Brain microvascular endothelial cell (primary cell): ENCODE measurements at places on chromosomes 5 and 9.

- no peak for DNase-seq
Measured at GRCh38 chr5:111308951-111309350, 84.8 kb downstream of the CAMK4 start.

- peak; percentile 84 for DNase-seq
Measured at GRCh38 chr9:77752554-77752953, 104.4 kb upstream of the GNA14 start.

GRCh38 chr5:61737301-61737963 lies 405.4 kb downstream of the ZSWIM6 start:
- no peak for DNase-seq

DNA sequence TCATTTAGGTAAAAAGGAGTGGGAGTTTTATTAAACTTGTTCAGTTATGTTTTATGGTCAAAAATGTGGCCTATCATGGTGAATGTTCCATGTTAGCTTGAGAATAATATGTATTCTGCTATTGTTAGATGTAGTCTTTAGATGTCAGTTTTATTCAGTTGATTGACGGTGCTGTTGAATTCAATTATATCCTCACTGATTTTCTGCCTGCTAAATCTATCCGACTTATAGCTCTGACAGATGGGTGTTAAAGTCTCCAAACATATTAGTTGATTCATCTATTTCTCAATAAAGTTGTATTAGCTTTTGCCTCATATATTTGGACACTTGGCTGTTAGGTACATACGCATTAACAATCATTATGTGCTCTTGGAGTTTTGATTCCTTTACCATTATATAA lies 49.0 kb upstream of the ALDH1A1 start:
- no peak for DNase-seq

GRCh38 chr9:133619791-133620190 lies 10.6 kb upstream of the FAM163B start:
- DNase-seq: no peak

DNA sequence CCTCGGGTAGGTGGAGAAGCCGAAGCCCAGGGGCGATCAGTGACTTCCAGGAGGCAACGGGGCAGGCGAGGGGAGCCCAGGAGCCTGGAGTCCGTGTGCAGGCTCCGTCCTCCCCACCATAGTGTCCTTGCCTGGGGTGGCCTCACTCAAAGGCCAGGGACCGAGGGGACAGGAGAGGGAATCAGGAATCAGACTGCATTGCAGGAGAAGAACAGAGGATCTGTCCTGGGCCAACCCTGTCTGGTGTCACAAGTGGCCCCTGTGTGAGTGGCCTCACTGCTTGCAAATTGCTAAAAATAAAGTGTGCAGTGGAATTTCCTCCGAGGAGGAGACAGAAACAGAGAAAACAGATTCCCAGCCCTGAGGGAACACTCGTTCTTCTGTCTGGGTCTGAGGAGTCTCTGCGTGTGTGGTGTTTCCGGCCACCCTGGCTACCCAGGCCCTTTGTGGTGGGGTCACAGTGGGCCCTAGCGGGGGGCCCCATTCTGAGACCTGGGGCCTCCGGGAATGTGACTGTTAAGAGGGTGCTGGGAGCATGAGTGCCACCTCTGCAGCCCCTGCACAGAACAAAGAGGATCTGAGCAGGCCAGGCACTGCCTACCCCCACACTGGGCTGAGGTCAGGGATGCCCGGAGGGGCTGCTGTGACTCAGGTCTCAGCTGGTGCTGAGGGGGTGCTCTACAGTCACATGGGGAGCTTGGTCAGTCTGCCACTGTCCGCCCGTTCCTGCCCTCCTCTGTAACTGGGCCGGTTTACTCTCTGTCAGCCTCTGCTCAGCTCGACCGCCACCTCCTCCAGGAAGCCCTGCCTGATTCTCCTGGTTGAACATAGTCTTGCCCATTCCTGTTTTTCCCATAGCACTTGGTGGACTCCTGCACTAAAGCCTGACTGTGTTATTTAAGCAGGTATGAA lies 7.4 kb downstream of the TRAF1 start:
- no peak for DNase-seq

GRCh38 chr5:116652196-116652729 lies 77.6 kb upstream of the SEMA6A start:
- DNase-seq: peak; percentile 80

DNA sequence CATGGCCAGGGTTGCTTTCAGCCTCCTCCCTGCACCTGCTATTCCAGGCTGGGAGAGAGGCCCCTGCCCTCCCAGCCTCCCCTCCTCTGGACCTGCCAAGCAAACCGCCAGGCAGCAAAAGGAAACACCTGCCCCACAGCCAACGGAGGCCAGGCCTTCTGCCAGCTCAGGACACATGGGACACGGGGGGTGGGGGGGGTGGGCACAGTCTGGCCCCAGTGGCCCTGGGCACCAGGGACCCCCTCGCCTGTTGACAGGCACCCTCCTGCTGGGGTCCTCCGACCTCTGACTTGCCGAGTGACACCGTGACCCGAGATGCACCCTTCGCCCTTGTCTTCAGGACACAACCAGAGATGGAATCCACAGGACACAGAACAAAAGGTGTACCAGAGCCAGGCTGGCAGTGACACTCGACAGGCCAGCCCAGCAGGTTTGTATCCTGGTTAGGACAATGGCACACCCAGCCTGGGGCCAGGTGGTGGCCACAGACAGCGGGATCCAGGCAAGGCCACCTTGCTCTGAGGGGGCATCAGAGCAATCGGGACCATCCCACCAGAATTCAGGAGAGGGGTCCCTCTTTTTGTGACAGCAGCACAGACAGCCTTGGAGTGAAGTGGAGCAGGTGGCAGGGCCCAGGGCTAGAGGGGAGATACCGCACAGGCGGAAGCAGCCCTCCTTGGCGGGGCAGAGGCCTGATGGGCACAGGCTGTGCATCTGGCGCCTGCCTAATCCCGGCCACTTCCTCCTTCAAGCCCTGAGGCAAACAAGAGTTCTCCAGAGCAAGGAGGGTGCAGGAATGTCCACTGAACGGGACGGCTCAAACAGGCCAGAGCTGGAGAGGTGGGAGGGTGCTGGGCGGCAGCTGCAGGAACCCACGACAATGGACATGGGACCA lies 1.3 kb upstream of the TMEM210 start:
- DNase-seq: no peak

- no peak for DNase-seq
Measured at GRCh38 chr5:151258816-151259215, 5.8 kb downstream of the GM2A start.

- DNase-seq: peak; percentile 60
Measured at GRCh38 chr9:134642385-134643181, 980 bp downstream of the COL5A1 start.

- DNase-seq: no peak
Measured at GRCh38 chr5:89241186-89241585, 358.2 kb upstream of the MEF2C start.

- DNase-seq: no peak
Measured at GRCh38 chr9:122100756-122101155, 7.6 kb upstream of the TTLL11 start.

GRCh38 chr5:82613891-82614290 lies 335.7 kb upstream of the RPS23 start:
- no peak for DNase-seq

- DNase-seq: no peak
Measured at GRCh38 chr5:168756453-168757391, 177.6 kb upstream of the PANK3 start.

- no peak for DNase-seq
Measured at GRCh38 chr9:114619191-114619761, 8.2 kb downstream of the TMEM268 start.

DNA sequence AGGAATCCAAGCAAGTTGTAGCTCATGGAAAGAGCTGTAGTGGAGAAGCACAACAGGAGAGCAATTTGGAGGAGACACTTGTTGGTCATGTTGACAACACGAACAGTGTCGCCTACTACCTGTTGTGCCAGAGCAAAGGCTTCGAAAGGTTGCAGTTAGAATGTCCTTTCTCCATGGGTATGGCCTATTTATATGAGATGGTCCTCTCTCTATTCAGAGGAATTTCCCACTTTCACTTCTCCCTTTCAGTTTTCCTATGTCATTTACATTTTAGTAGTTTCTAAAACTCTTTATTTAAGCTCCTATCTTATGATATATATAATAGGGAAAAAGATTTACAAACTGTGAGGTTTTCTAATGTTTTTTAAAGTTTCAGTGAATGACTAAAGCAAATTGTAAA lies at the start of gene IFNB1:
Gene IFNB1 (minus strand): TSS at position 162 of the 400 bp plus-strand sequence. CDS start 73 bp downstream, at position 89.
- no peak for DNase-seq

- no peak for DNase-seq
Measured at GRCh38 chr9:109156708-109157107, 10.3 kb downstream of the FRRS1L start.

- DNase-seq: peak; percentile 66
Measured at GRCh38 chr9:6930827-6931226, 173.1 kb downstream of the KDM4C start.

GRCh38 chr5:16774806-16775205 lies 158.0 kb upstream of the RETREG1 start:
- no peak for DNase-seq

- DNase-seq: peak; percentile 21
Measured at GRCh38 chr5:112738191-112738560, 491 bp downstream of the APC start.

DNA sequence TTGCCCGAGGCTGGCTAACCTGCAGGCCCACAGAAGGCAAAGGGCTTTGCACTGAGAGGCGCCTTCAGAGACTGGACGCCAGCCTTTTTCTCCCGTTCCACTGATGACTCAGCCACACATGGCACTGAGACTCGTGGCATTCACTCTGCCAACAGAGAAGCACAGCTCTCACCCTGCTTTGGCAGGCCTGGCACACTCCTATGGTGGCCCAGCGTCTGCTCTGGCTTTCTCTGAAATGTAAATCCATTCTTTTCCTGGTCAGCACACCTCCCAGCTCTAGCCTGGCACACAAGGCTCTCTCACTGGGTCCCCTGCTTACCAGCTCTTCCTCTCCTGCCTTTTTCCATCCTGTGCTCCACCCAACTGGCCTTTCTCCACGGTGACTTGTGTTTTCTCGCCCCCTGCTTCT lies 5.9 kb upstream of the MELK start:
- peak; percentile 16 for DNase-seq

DNA sequence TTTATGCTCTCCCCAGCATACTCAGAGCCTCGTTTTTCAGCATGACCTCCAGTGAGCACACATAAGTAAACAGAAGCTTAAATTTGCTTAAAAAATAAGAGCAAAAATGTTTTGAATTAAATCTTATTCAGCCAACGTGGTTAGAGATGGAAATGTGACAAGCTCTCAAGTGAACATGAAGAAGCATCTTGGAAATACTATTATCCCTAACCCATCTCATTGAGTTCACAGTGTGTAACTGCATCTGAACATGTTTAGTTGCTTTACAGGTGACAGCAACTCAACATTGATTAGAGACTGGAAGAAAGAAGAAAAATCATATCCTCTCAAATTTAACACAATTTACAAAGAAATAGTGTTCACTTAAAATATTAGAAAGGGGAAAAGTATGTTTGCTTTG lies 1785.1 kb downstream of the MAT2B start:
- no peak for DNase-seq

DNA sequence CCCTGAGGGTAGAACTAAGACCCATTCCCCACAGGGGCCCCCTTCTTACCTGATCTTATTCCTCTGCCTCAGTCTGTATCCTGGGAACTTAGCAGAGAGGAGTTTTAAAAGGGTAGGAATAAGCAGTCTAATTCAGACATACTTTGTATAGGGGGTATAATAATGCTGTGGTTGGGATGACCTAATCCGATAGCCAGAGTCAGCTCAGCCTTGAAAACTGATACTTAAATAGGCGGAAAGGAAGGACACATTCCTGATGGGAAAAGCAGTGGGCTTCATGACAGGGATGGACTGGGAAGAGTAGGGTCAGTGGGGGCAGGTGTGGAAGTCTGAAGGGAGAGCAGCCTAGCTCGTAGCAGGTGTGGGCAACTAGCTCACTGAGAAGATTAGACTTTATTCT lies 52.2 kb upstream of the TESK1 start:
- no peak for DNase-seq

DNA sequence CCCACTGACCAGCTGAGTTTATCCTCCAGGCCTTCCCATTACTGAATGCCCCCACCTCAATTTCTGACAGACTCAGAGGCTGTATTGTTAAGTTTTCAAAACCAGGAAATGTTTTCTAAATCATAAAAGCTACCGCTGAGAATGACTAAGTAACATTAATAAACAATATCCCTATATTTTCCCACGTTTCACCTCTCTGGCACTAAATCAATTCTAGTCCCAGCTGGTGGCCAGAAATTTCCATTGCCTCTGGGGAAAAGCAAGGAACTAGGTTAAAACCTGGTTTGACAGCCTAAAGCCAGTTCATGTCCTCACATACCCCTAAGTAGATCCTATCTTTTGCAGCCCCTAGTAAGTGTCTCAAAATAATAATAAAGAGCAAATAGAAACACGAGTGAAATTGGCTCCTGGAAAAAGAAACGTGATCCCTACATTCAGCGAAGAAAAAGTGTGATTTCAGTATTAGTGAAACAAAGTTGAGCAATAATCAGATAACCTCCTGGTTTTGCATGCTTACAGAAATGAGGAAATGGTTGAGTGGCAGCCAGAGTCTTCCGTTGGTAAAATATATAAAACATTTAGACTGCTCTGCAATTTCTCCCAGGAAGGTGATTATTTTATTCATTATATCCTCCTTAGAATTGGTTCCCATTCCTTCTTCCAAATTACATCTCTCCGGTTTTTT lies 110.9 kb downstream of the ESM1 start:
- no peak for DNase-seq

DNA sequence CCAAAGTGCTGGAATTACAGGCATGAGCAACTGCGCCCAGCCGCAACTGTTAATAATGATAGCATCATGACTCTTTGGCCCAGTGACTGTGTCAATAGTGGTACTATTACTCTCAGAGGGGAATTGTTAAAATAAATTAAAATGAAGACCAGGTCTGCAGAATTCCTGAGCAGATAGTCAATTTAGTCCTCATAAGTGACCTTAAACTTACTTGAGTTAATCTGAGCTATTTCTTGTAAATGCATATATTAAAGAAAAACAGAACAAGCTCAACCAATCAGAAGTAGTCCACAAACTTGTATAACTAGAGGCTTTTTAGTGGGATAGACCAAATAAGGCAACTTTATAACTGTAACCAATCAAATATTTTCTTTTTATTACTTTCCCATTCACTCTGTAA lies 1.7 kb upstream of the RECK start:
- no peak for DNase-seq

GRCh38 chr5:17230808-17231525 lies 13.5 kb downstream of the BASP1 start:
- no peak for DNase-seq

- DNase-seq: no peak
Measured at GRCh38 chr5:151449297-151449696, 1.9 kb downstream of the SLC36A1 start.

GRCh38 chr9:73038613-73039012 lies 85.8 kb upstream of the ALDH1A1 start:
- DNase-seq: no peak
